NCI-H1048 (cell line): ENCODE measurements at places on chromosomes 13 and 19.

DNA sequence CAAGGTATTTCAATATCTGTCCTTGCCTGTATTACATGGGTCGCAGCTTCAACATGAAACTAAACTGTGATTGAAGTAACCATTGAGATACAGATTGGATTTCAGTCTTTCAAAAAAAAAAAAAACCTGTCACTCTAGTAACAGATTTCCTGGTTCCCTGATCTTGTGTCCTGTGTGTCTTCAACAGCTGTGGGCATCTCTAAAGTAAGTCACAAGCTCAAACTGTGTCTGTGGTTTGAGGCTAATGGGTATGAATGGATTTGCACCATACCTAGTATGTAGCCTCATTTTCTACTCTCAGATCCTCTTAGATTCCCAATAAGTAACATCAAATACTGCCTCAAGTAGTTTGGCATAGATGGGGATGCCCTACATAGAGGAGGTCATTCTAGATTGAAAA is 300.1 kb downstream of the COG6 start:
- no peak for DNase-seq

GRCh38 chr13:25910991-25911419 is 140.8 kb downstream of the SHISA2 start:
- no peak for DNase-seq

DNA sequence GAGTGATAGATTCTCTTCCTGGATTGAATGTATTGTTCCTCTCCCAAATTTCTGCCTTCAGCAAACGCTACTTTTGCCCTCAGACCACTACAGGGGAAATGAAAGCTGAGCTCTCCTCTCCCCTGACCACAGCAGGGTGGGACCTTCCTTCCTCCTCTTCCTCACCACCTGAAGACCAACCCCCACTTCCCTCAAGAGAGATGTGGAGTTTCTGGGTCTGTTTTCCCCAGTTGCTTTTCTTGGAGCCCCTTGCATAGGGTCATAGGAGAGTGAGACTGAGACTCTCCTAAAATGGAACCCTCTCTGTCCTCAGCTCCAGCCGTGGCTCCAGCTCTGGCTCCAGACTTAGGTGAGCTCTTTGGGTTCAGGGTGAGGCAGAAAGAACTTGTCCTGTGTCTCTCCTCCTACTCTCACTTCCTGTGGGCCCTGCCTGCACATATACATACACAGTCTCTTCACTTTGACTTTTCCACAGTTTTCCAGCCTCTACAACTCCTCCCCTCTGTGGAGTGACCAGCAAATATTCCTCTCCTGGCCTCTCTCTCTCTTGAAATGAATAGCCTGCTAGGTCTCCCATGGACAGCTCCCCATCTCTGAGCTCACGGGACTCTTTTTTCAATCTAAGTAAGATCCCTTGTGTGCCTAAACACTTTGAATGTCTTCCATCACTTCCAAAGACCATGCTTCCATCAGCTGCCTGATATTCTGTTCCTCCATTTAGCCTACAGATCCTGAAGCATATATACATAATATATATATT is 19.2 kb upstream of the ZNF175 start:
- no peak for DNase-seq

DNA sequence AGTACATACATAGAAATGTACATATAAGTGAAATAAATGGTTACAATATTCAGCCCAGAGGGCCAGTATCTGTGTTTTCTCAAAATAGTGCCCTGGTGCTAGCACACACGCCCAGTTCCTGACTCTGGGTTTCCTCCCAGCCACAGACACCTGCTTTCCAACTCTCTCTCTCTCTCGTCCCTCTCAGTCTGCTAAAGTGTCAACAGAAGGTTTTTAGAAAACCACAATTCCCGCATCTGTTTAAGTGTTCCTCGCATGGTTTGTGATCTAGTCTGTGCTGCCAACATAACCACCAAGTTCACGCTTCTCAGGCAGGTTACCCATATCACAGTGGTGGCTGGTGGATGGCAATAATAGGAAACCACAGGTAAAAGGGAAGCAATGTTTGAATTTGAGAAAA is 17.8 kb upstream of the UPF3A start:
- no peak for DNase-seq

DNA sequence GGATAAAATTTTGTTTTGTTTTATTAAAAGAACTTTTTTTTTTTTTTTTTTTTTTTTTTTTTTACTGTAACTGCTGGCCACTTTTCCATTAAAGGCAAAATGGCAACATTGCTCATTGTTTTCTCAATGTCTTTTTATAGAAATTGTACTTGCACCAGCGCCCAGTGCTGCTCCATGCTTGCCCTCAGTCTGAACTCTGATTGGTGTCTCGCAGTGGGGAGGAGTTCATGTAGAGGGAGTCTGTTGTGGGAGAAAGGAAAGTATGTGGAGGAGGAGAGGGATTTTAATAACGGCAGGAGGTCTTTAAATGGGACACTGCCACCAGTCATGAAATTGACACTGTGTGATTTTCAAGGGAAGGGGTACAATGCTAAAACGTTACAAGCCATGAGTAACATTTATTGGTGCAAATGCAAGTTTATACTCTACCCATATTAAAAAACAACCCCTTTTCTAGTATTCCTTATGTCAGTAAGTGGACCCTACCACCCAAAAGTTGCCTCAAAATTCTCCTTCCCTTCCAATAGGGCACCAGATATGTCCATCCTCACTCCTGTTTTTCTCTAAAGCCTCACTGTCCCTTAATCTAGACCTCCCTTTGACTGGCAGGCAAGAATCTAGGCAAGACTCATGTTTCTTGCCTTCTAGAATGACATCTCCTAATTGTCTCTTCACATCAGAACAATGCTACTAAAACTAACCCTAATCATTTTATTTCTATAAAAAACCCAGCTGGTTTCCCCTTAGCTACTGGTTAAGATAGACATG is 3.2 kb downstream of the RASL11A start:
- DNase-seq, result no peak

GRCh38 chr19:55931936-55932386 is at the start of gene NLRP13:
NLRP13 (minus strand) TSS chr19:55932336; CDS start chr19:55932311, 25 bp downstream.
- no peak for DNase-seq

GRCh38 chr13:106382534-106382933 is 152.9 kb downstream of the EFNB2 start:
- DNase-seq, result no peak

- no peak for DNase-seq
Observed at GRCh38 chr13:94416454-94417080, 62.9 kb downstream of the DCT start.

GRCh38 chr13:40787062-40787461 is 2.3 kb upstream of the SLC25A15 start:
- DNase-seq, result no peak

GRCh38 chr19:4970558-4971423 is 1.9 kb downstream of the KDM4B start:
- DNase-seq, result no peak

- DNase-seq, result no peak
Observed at GRCh38 chr13:44280456-44280855, 93.2 kb upstream of the SERP2 start.

GRCh38 chr19:38316477-38317067 is 825 bp upstream of the YIF1B start:
- DNase-seq, result no peak

DNA sequence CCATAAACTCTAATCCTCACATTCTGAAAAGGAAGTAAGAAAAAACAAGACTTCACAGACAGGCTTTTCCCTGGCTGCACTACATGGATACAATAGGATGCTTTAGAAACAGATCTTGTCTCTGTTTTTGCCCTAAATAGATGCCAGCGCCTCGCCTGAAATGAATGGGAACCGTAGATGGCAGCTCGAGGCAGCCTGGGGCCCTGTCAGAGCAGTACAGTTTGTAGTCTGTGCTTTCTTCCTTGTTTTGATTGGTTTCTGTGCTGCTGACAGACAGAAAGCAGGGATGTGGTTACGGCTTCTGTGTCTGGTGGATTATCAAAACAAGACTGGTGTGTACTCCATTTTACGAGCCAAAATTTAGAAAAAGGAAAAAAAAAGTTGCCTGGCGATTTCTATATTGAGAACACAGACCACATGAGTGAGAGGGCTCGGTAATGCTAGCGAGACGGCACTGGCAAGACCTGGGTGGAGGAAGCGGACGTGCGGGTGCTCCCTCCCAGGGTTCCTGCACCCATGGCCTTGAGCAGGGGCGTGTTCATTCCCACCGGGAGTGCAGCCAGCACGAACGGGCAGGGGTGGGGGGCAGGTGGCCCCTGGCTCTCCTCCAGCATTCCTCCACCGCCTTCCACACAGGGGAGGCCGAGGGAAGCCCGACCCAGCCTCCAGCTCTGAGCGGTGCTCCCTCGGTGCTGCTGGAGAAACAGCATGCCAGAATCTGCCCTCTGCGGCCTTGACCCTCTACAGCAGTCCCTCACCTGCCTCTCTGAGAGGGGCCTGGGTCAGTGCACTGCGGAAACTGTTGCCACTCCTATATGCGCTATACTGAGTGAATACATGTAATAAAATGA is 37.6 kb upstream of the C1QTNF9 start:
- DNase-seq, result no peak

DNA sequence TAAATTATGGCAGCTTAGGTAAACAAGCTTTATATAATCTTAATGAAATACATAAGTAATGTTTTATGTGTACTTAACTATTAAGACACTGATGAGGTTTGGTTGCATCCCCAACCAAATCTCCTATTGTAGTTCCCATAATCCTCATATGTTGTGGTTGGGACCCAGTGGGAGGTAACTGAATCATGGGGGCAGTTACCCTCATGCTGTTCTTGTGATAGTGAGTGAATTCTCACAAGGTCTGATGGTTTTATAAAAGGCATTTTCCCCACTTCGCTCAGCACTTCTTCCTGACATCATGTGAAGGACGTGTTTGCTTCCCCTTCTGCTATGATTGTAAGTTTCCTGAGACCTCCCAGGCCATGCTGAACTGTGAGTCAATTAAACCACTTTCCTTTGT is 212.7 kb downstream of the DIAPH3 start:
- DNase-seq, result no peak

DNA sequence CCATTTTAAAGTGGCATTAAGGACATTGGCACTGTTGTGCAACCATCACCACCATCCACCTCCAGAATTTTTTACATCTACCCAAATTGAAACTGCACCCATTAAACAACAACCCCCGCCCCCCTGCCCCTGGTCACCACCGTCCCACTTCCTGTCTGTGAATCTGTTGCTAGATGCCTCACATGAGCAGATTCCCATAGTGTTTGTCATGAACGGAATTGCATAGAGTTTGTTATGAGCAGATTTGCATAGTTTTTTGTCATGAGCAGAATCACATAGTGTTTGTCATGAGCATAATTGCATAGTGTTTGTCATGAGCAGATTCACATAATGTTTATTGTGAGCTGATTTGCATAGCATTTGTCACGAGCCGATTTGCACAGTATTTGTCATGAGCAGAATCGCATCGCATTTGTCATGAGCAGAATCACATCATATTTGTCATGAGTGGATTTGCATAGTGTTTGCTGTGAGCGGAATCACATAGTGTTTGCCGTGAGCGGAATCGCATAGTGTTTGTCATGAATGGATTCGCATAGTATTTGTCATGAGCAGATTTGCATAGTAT is 54.0 kb upstream of the GTF3A start:
- peak; percentile 60 for DNase-seq

DNA sequence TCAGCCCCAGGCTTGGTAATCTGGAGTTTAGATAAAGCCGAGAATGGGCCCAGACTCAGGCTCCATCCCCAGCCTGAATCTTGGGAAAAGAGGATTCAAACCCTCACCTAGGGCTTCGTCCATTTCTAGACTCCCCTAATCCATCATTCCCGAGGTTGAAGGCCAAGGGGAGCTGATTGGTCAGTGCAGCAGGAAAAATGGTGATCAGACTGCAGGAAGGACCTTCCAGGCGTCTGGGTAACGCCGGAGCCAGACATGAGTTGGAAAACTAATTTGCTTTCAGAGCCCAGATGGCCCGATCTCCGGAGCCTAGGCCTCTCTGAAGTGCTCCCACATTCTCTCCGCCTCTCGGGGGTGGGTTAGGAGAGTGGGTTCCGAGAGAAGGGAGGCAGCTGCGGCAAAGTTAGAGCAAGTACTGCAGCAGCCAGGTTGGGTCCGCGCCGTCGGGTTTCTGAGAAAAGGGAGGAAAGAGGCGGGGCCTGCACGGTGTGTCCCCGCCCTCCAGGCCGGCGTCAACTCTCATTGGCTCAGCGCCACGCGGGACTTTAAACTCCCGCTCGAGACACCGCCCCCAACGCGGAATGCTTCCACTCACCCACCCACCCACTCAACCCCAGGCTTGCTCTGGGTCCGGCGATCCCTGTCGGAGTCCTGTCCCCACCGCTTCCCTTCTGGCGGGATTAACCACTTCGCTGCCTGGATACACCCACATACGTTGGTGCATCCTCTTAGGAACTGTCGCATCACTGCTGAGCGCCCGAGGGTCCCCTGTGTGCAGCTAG is 788 bp upstream of the RTBDN start:
- DNase-seq, result no peak

- DNase-seq, result no peak
Observed at GRCh38 chr19:14428882-14429416, 4.2 kb upstream of the PKN1 start.

DNA sequence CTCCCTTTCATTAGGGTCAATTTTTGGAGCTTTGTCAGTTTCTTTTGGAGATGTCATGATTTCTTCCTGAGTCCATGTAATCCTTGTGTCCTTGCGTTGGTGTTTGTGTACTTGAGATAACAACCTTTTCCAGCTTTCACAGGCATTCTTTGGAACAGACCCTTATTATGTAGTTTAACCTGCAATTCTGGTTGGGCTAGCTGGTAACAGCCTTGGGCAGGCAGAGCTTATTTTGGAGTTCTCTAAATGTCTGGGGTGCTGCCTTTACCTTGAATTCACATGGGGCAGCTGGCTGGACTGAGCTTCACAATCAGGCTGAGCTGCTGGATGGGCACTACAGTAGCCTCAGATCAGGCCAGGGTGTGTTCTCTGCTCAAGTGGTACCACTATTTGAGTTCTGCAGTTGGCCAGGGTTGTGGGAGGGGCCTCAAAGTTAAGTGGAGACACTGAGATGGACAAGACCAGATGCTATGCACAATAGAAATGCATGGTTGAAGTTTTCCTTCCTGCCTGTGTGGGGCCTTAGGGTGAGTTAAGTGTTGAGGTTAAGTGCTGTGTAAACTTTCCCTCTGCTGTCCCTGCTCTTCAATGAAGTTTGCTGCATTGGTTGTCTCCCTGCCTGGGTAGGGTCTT is 277.3 kb downstream of the ATP8A2 start:
- no peak for DNase-seq

- DNase-seq, result no peak
Observed at GRCh38 chr13:75774176-75774575, 138.0 kb downstream of the LMO7 start.
